ENCODE measurements at places on chromosomes 5 and 9.

GRCh38 chr5:172407822-172408221 is 46.5 kb downstream of the SH3PXD2B start:
- no peak for DNase-seq

GRCh38 chr9:107177243-107177839 is 105.7 kb upstream of the RAD23B start:
- DNase-seq: no peak

DNA sequence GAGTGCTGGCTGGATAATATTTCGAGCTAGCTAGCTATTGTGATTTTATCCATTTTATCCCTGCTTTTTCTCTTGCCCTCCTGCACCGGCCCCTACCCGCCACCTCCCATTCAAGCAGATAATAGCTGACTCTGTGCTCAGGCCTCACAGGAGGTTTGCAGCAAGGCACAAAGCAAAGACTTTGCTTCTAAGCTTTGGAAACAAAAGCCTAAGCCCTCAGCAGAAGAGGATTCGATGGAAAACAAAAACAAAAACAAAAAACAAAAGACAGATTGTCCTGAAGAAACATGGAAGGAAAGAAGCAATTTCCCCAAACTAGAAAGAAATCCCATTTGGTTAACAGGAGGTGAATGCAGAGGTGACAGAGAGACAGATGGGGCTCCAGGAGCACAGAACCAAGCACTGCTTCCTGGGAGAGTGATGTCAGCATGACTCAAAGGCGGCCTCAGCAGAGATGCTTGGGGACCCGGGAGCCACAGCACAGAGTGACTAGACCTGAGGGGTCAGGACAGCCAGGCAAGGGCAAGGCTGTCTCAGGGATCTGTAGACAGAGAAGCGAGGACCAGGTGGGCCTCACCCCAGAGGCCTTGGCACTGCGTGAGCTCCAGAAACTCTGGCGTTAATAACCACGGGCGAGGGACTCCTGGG is 28.4 kb downstream of the MTX3 start:
- no peak for DNase-seq

DNA sequence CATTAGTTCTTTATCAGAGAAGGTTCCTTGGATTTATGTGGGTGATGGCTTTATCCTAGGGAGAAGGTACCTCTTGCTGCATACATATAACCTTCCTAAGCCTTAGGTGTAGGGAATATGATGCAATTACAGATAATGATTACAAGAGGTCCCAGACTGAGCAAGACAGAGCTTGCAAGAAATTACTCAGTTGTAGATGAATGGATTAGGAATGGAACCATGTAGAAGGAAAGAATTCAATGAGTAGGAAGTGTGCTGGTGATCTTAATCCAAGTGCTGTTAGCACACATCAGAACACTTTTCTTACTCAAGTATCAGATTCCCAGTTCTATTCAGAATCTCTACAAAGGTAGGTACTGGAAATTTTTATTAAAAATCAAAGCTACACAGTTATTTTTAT is 2.5 kb downstream of the OR13F1 start:
- no peak for DNase-seq

DNA sequence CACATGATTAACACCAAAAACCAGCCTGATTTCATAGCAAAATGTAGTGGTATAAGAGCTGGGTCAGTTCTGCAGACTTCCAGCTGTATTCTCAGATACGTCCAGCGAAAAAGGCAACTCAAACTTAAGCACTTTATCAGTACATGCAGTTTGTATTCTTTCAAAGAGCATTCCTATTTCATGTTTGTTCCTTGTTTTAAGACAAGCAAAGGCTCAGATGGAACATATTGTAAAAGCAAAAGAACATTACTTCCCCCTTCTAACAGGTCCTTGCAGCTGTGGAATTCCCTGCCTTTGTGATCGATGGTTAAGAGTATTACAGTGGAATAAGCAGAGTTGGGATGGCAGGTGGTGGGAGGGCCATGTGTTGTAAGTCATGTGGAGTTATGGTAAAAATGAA is 86.3 kb upstream of the GRHPR start:
- no peak for DNase-seq

DNA sequence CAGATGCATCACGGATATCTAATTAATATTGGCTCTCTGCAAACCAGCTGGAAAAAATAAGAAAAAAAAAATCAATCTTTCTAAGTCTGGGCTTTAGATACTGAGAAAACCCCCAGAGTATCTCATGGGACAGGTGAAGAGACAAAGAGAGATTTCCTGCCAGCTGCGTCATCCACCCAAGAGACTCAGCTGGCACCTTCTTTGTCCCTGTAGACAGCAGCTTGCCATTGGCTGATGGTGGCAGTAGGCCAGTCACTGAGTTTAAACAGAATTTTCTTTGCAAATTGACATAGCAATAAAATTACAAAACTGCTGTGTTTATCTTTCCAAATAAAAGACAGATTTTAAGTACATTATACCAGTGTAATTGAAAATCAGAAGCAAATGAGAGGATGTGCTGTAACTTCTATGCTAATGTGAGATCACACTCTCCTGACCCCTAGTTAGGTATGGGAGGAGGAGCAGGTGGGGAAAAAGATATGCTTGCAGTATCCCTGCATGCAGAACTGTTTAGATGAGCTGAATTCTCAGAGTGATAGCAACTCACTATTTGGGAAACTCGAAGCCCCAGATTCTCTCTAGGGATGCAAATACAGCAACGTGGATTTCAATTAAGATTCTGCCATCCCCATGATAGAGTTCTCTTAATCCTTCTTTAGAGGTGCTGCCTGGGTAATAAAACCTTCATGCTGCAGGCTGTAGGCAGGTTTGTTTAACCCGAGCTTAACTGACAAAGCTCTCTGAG is 72.2 kb downstream of the NMUR2 start:
- DNase-seq: no peak

GRCh38 chr5:87850843-87851242 is 417.8 kb downstream of the TMEM161B start:
- DNase-seq: no peak

DNA sequence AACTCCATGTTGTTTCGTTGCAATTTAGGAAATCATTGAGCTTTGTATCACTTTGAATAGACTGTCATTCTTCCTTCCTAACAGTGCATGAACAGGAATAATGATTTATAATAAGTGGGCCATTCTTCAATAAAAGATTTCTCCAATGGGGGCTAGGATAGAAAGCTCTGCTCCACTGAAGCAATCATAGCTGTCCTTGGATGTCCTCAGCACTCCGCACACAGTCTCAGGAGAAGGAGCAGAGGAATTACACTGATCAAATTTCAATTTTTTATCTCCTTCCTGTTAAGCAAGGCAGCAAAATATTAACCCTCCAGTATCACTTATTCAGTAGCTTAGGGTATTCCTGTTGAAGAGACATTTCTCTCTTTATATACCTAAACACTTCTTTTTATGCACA is 532.7 kb upstream of the ST8SIA4 start:
- no peak for DNase-seq

DNA sequence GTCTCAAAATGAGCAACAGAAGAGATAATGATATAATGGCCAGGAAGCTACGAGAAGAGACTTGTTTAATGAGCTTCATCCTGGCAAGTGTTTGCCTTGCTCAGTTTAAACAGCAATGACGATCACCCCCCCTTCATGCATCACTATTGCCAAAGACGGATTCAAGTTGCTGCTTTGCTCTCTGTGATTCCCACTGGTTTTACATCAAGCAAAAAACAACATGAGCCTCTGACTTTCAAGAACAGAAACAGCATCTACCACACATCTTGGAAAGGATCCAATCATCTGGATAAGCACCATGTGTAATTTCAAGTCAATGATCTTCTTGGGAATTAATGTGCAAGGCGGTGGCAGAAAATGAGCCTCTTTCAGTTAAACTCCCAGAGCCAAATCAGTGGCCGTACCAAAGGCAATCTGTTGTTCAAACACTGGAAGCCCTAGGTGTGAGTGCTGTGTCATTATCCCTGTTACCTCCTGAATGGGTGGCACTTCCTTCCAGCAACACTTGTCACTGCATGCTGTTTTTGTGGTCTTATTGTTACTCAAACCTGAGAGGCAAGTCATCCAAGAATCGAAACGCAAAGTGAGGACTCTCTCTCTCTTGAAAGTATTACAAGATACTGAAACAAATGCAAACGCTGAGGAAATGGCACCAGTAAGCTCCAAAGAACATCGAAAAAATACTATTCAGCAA is 72.8 kb downstream of the MED27 start:
- peak; percentile 56 for DNase-seq

- no peak for DNase-seq
These were observed 1.3 kb downstream of the NR4A3 start for GRCh38 chr9:99822806-99823591.

DNA sequence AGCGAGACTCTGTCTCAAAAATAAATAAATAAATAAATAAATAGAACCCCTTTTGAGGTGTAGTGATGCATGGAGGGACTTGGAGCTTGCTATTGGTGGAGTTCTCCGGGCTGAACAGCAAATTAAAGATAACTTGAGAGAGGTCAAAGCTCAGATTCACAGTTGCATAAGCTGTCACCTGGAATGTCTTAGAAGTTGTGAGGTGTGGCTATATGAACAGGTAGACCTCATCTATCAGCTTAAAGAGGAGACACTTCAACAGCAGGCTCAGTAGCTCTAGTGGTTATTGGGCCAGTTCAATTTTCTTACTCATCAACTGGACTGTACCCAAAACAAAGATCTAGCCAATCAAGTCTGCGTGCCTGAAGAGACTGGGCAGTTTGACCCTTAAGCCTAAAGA is 11.7 kb upstream of the STING1 start:
- DNase-seq: no peak

DNA sequence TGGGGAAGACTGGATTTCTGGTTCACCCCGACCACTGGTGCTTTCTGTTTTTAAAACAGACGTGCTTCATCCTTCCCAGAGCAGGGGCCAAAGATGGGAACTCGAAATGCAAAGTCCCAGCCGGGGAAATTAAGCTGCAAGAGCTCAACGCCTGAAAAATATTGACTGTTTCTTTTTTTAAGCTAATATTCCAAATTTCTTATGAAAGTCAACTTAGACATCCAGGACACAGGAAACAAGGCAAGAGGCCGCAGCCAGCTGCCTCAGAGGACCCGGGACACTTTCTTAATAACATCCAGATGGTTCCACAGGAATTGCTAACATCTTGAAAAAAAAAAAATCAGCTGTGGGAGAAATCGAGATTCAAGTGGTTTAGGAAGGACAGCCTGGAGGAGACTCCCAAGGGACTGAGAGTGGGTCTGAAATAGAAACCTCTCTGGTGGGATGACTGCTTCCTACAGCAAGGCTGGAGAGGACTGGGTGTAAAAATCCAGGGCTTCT is 144.9 kb downstream of the FGF1 start:
- no peak for DNase-seq

GRCh38 chr9:15642369-15642962 is 89.6 kb downstream of the CCDC171 start:
- DNase-seq: peak; percentile 6

DNA sequence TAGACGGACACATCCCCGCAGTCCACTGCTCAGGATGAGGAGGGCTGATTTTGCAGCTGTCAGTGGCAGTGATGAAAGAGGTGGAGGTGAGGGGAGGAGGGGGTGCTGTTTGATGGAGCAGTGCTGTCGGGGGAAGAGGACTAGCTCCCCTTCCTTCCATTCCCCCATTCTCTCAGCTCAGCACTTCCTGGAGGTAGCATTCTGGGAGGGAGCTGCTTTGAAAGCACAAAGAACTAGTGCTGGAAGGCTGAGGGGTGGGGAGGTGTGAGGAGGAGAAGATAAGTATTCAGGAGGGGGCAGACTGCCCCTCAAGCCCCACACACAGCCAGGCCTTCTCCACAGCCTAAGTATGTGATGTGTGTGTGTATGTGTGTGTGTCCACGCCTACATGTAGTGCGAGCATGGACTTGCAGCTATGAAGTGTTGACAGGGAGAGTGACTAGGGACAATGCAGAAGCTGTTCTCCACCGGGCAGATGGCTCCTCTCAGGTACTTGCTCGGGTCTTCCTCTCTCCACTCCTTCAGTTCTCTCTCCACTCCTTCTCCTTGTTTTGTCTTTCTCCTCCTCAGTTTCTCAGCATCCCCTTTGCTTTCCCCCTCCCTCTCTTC is 65.5 kb upstream of the HSPA9 start:
- no peak for DNase-seq

DNA sequence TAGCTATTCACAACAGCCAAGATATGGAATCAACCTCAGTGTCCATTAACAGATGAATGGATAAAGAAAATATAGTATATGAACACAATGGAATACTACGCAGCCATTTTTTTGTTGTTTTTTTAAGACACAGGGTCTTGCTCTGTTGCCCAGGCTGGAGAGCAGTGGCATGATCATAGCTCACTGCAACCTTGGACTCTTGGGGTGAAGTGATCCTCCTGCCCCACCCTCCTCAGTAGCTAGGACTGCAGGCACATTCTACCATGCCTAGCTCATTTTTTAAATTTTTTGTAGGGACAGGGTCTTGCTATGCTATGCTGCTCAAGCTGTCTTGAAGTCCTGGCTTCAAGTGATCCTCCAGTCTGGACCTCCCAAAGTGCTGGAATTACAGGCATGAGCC is 38.5 kb downstream of the CERT1 start:
- no peak for DNase-seq

DNA sequence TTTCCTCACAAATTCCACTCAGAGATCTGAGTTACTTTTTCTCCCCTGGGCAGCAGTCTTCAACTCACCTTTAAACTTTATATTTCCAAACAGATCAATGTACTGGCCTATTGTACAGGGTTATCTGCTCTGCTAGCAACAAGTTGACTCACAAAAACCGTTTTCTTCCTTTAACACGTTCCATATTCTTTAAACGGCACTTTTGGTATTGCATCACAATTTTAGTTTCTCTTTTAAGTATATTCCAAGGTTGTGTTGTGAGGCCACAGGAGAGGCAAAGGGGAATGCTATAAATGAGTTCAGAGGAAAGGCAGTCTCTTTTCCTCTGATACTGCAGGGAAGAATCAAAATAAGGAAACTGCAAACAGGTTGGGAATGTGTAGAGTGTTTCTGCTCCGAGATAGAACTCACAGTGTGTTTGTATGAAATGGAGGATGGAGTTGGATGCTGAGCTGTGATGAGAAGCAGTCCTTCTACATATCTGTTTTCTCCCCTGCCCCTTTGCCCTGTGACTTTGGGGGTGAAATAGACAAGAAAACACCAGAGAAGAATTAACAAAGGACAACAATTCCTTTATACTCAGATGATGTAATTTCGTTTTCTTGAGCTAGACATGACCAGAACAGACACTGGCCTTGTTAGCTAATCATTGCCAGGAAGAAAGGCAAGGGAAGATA is 9.9 kb upstream of the ALDOB start:
- DNase-seq: no peak

- no peak for DNase-seq
These were observed 6.0 kb downstream of the BRD3 start for GRCh38 chr9:134061688-134062371.

GRCh38 chr9:13279284-13280141 is at the start of gene MPDZ:
Gene MPDZ (minus strand): TSS chr9:13279692. CDS start chr9:13250315, 29,377 bp downstream.
- peak; percentile 54 for DNase-seq

- no peak for DNase-seq
These were observed 5.8 kb downstream of the MFAP3 start for GRCh38 chr5:154044581-154044980.

- DNase-seq: no peak
These were observed 31.5 kb downstream of the CSNK1G3 start for GRCh38 chr5:123543438-123543837.

GRCh38 chr9:125985142-125985997 is 238.2 kb downstream of the PBX3 start:
- no peak for DNase-seq

GRCh38 chr5:125778791-125779190 is 644.4 kb upstream of the GRAMD2B start:
- DNase-seq: no peak

GRCh38 chr9:94874316-94874715 is 147.8 kb downstream of the AOPEP start:
- no peak for DNase-seq

Measured in NCI-H510A (cell line).